ENCODE measurements at places on chromosomes 1 and 21.

GRCh38 chr1:107551456-107551855 lies 410.6 kb downstream of the NTNG1 start:
- no peak for DNase-seq

DNA sequence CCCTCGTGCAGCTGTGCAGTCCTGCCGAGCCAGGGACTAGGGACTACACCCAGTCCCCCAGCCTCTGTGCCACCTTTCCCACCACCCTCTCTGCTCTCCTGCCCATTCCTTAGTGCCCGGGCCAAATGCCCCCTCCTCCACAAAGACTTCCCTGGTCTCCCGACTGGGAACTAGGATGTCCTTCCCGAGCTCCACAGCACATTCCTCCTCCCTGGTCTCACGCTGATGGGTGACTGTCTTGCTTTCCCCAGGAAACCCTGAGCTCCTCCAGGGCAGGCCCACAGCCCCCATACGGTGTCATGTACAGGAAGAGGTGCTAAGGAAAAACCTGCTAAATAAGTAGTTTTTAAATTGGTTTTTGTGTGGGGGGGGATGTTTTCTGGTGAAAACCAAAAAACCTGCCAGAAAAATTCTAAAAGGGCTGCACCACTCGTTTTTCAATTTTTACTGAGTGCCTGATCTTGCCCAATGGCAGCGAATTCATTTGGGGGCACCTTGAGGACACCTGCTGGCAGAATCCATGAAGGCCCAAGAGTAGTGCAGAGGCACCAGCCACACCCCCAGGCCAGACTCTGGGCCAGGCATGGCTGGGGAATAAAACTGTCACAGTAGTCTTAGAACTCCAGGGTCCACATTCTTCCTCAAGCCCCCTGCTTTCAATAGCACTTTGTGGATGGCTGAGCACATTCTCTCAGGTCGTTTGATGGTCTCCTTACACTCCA lies 50.4 kb downstream of the GLIS1 start:
- no peak for DNase-seq

DNA sequence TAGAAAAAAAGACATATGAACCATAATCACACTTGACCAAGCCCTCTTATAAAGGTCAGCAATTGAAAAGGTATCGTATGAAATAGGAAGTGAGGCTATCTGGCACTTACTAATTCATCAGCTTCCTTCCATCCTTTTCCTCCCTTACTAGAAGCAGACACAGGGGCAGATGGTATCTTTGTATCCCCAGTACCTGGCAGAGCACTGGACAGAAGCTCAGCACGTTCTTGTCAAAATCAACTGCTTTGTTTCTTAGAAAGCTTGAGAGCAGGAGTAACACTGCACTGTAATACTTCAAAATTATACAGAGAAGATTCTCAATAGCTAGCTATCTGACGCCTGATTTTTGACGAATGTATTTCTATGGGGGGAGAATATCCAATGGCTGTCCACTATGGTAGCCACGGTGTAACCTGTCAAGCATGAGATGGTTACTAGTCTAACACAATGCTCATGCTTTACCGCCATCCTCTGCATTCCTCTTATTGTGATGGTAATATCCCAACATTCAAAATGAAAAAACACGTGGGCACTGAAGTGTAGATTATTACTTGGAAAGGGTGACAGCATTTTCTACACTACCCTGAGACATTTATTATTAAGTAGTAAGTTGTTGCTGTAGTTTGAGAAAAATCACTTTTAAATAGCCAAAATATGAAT lies 175.6 kb downstream of the SIPA1L2 start:
- no peak for DNase-seq

GRCh38 chr1:2355373-2356261 lies 35.7 kb downstream of the MORN1 start:
- DNase-seq = no peak

DNA sequence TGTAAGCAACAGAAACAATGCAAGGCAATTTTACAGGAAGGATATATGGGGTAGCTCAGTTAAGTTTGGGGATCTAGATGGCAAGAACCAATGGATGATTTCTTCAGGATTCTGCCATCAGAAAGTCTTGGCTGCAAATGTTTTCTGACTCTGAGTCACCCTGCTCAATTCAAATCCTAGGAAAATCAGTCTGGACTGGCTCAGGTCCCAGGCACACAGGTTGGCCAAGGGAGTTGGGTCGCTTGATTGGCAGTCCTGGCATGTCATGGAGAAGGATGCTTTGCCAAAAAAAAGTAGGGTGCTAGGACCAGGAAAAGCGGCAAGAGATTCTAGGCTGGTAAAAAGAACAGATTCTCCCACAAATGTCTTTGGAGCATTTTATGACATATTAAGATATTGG lies 28.9 kb upstream of the S1PR1 start:
- no peak for DNase-seq
